ENCODE measurements at places on chromosomes 1 and 21. TPM values are rescaled to one million over a fixed set of nuclear protein-coding genes. Genes with fewer than 3 reads are reported as not detected.
A peak's percentile ranks its signal among the peaks of the same experiment; 100 is the strongest.

FCER1G gene
- 1.3 TPM for total RNA-seq

DNA sequence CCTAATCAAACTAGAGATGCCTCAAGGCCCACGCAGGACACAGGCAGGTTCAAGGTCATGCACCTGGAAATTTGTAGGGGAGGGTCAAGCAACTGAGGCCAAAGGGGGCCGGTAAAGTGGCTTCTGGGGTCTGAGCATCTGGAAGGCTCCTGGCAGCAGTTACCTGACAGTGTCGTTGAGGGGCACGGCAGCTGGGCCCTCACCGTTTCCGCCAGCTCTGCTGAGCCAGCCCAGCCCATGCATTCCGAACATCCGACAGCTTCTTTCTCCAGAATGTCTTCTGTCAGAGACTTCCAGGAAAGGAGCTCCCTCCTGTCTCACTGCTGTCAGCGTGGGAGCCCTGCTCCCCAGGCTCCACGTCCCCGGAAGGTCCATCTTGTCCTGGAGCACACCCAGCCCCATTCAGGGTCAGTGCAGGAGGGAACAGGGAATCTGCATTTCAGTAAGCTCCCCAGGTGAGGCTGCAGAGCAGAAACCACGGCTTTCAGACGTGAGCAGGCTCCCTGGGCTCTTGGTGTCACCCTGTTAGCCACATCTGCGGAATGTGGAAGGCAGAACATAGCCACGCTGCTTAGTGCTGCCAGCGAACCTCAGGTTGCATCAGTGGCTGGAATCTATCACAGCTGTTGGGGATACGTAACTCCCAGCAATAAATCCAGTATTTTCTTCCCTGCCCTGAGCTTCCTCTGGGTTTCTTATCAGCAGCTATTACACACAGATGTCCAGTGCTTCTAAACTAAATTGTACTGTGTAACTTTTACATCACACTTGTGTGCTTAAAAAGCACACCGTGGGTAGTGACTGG, 36.3 kb upstream of the FAM3B start:
- no peak for DNase-seq

GRCh38 chr21:37837381-37837780, 78.9 kb downstream of the KCNJ6 start:
- no peak for DNase-seq

BRDT gene
- total RNA-seq = not detected

DNA sequence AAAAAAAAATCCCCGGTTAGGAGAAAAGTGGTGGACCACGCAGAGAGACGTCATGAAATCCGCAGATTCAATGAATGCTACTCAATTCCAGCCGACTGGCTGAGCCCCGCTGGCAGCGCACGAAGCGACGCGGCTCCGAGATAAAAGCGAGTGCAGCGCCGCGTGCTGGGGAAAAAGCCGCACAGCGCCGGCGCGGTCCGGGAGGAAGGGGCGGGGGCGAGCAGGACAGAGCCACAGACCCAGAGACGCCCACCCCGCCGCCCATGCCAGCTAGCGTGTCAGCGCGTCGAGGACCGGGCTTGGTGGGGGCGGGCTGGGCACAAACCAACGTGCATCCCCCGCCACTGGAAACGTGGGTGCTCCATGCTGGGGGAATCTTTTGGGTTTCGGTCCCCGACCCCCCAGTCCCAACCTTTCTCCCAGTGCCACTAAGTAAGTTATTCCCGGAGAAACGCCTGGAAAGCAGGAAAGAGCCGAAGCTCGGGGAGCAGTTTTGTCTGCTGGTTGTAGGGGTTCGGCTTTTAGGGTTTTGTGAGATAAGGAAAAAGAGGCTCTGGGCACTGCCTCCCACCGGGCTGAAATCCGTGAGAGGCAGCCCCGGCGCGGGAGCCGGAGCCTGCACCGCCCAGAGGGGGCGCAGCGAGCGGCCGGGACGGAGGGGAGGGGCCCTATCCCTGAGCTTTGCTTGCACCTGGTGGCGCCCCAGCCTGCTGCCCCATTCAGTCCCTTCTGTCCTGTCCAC, at the start of gene KCNJ6:
KCNJ6 (minus strand) TSS at position 148 of the 742 bp plus-strand sequence. CDS start 75,775 bp downstream, outside the sequence.
- DNase-seq = peak; percentile 3

DNA sequence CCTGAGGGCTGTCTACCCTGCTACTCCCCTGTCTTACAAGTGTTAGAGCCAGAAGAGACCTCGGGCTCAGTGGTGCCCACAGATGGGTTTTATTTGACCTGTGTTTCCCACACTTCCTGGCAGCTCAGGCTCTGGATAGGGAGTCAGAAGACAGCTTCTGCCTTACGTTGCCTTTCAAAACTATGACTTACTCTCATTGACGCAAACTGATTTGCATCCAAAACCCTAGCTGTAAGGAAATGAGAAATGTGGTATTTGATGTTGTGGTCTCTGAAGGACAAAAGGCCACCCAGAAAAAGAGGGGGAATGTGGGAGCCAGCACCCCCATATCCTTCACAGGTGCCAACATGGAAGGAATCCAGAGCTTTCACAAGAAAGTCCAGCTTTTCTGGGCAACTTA, 180.2 kb downstream of the ATG4C start:
- DNase-seq = no peak

DNA sequence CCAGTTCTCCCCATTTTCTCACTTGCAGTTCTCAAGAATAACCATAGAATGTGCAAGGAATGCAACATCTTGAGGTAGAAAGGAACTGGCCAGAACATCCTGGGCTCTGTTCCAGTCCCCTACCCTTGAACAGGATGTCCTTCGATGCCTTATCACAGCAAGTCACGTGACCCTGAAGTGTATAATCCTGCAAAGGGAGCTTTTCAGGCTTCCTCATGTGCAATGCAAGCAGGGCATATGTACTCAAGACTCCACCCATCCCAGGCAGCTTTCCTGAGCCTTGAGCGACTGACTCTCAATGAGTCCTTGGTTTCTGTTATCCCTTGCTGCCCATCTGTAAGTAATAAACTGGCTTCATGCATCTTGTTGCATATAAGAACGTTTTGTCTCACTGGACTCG, 311.0 kb downstream of the MRPL39 start:
- DNase-seq = no peak

PLA2G2A gene
- total RNA-seq = 0.35 TPM

DNA sequence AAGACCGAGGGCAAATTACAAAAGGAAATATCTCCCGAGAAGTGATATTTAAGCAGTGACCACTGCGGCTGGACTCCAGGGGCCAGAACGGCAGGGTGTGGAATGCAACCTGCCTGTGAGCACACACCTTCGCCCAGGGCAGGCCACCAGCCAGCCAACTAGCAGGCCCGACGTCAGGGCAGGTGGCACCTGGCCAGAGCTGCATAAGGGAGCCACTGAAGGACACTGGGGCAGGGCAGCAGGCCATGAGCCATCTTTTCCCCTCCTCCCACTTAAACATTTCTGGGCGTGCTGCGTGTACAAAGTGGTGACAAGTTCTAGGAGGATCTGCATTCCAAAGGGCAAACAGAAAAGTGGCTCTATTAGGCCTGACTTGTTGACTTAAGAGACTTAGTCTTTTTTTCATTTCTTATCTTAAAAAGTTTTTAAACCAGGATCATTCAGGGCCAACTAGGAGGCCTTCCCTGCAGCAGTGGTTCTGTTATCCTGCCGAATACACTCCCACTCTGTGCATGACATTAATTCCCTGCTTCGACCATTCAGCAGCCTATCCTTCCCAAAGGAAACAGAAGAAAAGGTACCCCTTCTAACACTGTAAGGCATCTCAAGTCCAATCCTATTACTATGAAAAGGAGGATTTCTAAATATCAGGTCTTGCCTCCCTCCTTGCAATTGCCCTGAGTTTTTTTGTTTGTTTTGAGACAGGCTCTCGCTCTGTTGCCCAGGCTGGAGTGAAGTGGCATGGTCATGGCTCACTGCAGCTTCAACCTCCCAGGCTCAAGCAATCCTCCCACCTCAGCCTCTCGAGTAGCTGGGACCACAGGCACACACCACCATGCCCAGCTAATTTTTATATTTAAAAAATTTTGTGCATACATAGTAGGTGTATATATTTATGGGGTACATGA, 96.3 kb downstream of the BCAR3 start:
- DNase-seq = peak; percentile 89

XCL2 gene
- not detected for total RNA-seq

GRCh38 chr1:33390542-33390941, 40.4 kb downstream of the PHC2 start:
- DNase-seq = no peak

DNA sequence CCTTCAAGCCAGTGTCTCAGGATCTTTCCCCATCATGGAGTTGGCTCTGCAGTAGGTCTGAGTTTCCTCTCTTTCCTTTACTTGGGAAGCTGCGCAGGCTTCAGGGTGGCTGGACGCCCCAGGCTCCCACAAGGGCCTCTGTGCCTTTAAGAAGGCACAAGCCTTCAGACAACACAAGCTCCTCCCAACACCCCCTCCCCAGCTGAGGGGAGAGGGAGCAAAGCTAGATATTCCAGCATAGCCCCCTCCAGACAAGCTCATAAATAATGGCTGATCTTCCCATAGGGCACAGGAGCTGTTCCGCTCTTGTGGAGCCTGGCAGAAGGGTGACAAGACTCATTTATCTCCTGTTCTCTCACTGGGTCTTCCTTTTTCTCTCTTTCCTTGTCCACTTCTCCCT, 27.9 kb upstream of the ATP2B4 start:
- no peak for DNase-seq

- no peak for DNase-seq
Observed at GRCh38 chr21:25370311-25370744, 237.0 kb downstream of the MRPL39 start.

All from HepG2 (cell line).